HS-27A (cell line): ENCODE measurements at places on chromosomes 5 and 9.
A peak's percentile ranks its signal among the peaks of the same experiment; 100 is the strongest.

GRCh38 chr5:76514292-76514691 is 108.9 kb downstream of the F2RL2 start:
- no peak for DNase-seq

DNA sequence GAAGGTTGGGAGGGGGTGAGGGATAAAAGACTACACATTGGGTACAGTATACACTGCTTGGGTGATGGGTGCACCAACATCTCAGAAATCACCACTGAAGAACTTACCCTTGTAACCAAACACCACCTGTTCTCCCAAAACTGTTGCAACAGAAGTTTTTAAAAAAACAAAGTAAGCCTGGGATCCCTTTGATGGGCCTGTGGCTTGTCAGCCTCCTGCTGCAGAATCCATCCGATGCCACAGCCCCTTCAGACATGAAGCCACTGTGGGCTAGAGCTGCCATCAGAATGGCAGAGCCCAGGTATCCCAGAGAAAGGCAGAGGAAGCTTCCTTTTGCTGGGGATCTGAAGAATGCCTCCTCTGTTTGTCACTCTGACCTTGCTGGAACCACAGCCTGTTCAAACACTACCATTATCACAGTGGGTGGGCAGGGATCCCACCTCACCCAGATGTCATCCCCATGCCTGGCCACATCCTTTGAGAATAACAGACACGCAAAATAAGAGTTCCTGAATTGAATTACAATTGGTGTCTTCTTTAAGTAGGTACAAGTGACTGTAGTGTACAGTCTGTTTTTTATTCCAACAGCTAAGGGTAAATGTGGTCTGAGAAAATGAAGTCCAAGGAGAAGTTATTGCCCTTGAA is 78.1 kb upstream of the DIRAS2 start:
- no peak for DNase-seq

DNA sequence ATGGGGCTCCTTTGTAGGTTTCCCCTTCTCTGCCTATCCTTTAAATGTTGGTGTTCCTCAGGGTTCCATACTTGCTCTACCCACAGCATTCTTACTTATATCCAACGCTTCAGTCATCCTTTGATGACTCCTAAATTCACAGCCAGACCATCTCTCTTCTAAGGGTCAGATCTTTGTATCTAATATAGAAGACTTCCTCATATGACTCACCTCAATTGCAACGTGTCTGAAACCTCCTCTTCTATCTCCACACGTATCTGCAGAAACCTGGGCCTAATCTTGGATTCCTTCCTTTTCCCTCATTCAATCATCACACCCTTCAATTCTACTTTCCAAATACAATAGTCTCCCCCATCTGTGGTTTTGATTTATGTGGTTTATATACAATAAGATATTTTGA is 68.3 kb downstream of the HMGCR start:
- no peak for DNase-seq

GRCh38 chr5:172035049-172035448 is 28.6 kb upstream of the FBXW11 start:
- no peak for DNase-seq

- DNase-seq: no peak
Observed at GRCh38 chr9:116464987-116465571, 222.0 kb upstream of the TRIM32 start.

DNA sequence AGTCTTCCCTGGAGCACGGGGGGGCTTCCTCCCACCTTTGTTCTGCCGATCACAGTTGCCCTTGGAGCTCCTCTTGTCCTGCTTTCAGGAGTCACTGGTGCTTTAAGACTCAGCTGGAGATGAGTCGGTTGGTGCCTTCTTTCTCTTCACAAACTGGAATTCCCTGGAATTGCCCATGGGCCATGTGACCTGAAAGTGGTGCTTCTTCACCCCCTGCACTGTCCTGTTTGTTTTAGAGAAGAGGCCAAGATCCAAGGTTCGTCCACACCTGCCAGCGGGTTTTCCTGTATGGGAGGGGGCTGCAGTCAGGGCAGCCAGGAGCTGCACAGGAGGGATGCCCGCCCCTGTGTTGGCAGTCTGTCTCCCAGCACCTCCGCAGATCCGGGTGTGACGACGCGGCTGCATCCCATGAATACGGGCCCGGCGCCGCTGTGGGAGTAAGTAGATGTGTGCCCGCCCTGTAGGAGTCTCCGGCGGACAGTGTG is 9.5 kb upstream of the MRPS2 start:
- DNase-seq: no peak

- DNase-seq: no peak
Observed at GRCh38 chr9:95023217-95024003, 294.1 kb downstream of the FANCC start.

DNA sequence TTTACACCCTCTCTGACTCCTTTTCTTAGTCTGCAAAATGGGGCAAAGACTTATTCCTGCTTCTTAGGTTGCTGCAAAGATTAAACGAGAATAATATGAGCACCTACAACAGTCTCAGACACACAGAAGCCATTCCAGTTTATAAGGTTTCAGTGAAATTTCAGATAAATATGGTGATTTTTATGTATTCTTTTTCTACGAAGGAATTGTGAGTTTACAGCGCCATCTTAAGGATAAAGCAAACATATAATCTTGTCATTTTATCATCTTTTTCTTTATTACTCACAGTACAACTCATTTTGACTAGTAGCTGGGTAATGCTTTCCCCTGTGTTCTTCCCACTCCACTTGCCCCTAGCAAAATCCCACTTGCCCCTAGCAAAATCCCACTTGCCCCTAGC is 29.2 kb upstream of the SMC5 start:
- DNase-seq: peak; percentile 11

GRCh38 chr9:85971731-85972130 is 30.8 kb downstream of the NAA35 start:
- no peak for DNase-seq

DNA sequence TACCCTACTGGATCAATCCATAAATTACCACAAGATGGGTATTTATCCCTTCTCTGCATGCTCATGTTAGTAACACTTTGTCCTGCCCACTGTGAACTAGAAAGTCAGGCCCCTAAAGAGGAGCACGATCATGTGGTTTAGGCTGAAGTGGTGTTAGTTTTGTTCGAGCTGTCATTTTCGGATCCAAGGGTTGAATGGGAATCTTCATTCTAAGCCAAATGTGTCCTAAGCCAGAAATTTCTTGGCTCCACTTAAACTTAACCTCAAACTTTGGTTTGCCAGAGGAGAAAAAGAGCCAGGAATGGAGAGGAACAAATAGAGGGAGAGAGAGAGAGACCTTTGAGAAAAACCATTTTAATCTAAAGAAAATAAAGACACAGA is 837.7 kb upstream of the ZNF608 start:
- no peak for DNase-seq
